ENCODE measurements at places on chromosomes 12 and 14.
A peak's percentile ranks its signal among the peaks of the same experiment; 100 is the strongest.

DNA sequence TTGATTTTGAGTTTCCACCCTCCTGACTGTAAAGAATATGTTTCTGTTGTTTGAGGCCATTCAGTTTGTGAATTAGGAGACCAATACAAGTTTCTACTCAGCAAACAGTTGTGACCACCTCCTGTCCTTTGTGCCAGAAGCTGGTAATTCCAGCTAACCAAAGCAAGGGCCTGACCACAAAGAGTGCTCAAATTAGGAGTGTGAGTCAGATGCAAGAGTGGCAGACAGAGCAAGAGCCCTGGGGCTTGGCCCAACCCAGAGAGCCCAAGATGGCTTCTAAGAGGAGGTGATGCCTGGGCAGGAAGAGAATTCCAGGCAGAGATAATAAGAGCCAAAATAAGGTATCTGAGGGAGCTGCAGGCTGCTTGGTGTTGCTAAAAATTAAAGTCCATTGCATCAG lies 77.7 kb upstream of the C14orf132 start:
- DNase-seq = no peak

GRCh38 chr12:106251631-106252455 lies 4.0 kb upstream of the CKAP4 start:
- no peak for DNase-seq

GRCh38 chr12:124036171-124036598 lies 63.2 kb downstream of the ZNF664 start:
- DNase-seq = peak; percentile 60

- no peak for DNase-seq
Observed at GRCh38 chr12:96698965-96699364, 208.1 kb upstream of the NEDD1 start.

DNA sequence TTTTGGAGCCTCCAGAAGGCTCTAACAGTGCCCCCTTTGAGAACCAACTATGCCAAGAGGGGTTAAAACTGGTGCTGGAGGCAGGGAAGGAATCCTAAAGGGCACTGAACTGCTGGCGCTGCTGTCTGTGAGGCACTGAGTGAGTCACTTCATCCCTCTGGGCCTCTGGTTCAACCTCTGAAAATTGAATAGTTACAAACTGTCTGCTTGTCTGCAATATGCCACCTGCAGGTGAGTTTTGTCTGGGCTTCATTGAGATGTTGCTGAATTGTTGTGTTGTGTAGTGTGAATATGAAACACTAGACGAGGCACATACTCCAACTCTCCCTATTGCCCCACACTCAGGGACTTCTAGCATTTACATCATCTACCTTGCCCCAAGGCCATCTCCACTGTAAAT lies 68.0 kb downstream of the GRIN2B start:
- DNase-seq = no peak

DNA sequence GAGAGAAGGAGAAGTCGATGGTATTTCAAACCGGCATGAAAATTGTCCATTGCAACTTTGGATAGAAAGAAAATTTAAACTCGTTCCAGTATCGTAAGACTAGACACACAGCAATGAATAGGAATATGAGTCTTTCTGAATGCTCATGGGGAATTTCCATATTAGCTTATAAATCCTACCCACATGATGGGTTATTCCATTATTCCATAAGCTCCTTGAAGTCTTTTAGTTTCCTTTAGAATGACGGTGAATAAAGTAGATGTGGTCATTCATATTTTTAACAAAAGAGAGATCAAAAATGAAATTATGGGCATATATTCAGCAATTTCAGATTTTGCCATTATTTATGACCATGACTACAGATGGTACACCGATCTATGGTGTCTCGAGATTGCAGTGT lies 163.4 kb upstream of the HMGA2 start:
- DNase-seq = no peak

GRCh38 chr14:72024043-72024407 lies 91.8 kb downstream of the RGS6 start:
- DNase-seq = peak; percentile 32

- DNase-seq = no peak
Observed at GRCh38 chr12:94954029-94954685, 49.3 kb downstream of the NDUFA12 start.

GRCh38 chr12:127463237-127463636 lies 803.7 kb upstream of the TMEM132C start:
- no peak for DNase-seq

GRCh38 chr12:119796292-119796691 lies 80.8 kb downstream of the CIT start:
- no peak for DNase-seq

All from H7 (cell line).